RPMI8226 (cell line): ENCODE measurements at places on chromosomes 5 and 9.

DNA sequence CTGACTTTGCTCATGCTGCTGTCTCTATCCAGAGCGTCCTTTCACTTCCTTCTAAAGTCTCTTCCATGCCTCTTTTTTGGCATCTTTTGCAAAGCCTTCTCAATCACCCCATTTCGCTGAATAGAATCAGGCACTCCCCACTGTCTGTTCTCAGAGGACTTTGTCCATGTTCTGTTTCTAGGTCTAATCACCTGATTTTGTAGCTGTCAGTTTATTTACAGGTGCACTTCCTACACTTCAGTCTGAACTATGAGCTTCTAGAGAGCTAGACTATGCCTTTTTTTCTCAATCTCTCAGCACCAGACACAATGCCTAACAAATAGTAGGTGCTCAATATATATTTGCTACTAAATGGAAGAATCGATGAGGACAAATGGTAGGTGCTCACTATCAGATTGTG, 29.9 kb downstream of the TLR4 start:
- DNase-seq, result peak; percentile 12

GRCh38 chr5:16712620-16713019, 95.8 kb upstream of the RETREG1 start:
- DNase-seq, result no peak

DNA sequence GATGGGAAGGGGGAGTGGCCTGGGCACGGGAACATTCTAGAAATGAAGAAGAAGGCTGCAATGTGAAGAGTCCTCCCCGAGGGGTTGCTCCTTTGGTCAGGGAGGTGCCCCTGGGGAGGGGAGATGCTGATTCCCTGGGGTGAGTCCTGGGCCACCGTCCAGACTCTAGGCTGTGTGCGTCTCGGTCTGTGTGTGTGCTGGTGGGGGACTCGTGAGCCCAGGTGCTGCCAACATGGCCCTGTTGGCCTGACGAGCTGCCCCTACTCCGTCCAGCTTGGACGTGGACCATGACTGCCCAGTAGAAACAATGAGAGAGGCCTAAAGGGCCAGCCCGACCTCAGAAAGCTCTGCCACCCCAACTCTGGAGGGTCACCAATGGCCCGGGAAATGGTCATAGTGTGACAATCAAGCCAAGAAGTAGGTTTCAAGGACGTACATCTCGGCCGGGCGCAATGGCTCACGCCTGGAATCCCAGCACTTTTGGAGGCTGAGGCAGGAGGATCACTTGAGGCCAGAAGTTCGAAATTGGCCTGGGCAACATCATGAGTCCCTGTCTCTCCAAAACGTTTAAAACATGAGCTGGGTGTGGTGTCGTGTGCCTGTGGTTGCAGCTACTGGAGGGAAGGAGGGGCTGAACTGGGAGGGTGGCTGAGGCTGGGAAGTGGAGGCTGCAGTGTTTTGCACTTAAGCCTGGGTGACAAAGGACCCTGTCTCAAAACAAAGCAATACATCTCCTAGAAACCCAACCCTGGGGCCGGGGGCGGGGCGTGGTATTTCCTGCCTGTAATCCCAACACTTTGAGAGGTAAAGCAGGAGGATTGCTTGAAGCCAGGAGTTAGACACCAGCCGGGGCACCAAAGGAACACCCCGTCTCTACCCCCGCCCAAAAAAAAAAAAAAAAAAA, 17.0 kb downstream of the LHX3 start:
- DNase-seq, result no peak

DNA sequence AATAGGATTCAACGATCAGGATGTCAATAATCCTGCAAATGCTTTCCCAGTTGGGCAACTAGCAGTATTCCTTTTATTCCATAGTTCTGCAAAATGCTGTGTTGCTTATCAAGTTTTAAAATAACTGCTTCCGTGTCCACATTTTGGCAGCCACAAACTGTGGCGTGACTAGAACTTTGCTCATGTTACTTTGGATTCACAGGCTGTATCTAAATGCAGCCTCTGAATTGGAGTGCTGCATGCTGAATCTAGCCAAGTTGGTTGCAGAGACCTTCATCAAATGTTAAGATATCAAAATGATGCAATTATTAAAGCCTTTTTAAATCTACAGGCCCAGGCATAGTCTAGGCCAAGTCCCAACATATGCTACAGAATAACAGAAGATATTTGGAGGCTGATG, 249.2 kb downstream of the NR2F1-AS1 start:
- no peak for DNase-seq

GRCh38 chr9:137610944-137611343, 5.5 kb downstream of the ARRDC1 start:
- no peak for DNase-seq

GRCh38 chr5:51347704-51348103, 35.5 kb upstream of the ISL1 start:
- DNase-seq, result no peak

- DNase-seq, result no peak
Observed at GRCh38 chr5:59661311-59661710, 232.2 kb downstream of the PDE4D start.

DNA sequence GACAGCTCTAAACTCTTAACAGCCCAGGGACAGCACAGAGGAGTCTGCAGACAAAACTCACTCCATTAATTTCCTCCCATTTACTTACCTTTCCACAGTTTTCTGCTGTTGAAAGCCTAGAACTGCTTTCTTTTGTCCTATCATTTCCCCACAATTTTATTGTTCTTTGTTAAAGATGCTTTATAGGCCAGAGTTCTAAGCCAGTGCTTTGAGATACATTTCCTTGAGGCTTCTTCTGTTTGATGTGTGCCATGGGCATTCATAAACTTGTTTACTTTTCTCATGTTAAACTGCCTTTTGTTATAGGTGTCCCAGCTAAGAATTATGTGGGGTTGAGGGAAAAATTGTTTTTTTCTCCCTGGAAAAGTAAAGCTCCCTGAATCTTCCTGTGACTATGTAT, 25.9 kb upstream of the SUB1 start:
- DNase-seq, result no peak

- no peak for DNase-seq
Observed at GRCh38 chr5:76765249-76765648, 49.3 kb downstream of the F2R start.

GRCh38 chr9:105320568-105320967, 76.1 kb downstream of the SLC44A1 start:
- DNase-seq, result no peak

GRCh38 chr5:55222092-55222984, 4.8 kb downstream of the MCIDAS start:
- no peak for DNase-seq

DNA sequence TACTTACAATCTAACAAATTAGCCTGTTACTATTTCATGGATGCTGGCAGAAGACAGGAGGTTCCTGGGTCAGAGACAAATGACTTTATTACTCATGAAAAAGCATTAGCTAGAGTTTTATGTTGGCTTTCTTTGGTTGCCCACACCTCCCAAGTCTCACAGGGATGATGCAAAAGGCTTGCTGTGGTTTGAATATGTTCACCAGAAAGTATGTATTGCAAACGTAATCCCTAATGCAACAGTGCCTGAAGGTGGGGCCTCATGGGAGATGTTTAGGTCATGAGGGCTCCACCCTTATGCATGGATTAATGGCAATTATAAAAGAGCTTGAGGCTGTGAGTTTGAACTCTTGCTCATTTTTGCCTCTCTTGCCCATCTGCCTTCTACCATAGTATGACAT, 28.5 kb downstream of the DPYSL3 start:
- DNase-seq, result no peak

- no peak for DNase-seq
Observed at GRCh38 chr9:93612796-93613154, 36.4 kb downstream of the PHF2 start.
